Stimulated activated CD4-positive, alpha-beta T cell treated with anti-CD3 and anti-CD28 coated beads, Interleukin-4, amount 100 ng/mL, for 4 hours (primary cell): ENCODE measurements at places on chromosomes 13 and 19.
A peak's percentile ranks its signal among the peaks of the same experiment; 100 is the strongest.

DNA sequence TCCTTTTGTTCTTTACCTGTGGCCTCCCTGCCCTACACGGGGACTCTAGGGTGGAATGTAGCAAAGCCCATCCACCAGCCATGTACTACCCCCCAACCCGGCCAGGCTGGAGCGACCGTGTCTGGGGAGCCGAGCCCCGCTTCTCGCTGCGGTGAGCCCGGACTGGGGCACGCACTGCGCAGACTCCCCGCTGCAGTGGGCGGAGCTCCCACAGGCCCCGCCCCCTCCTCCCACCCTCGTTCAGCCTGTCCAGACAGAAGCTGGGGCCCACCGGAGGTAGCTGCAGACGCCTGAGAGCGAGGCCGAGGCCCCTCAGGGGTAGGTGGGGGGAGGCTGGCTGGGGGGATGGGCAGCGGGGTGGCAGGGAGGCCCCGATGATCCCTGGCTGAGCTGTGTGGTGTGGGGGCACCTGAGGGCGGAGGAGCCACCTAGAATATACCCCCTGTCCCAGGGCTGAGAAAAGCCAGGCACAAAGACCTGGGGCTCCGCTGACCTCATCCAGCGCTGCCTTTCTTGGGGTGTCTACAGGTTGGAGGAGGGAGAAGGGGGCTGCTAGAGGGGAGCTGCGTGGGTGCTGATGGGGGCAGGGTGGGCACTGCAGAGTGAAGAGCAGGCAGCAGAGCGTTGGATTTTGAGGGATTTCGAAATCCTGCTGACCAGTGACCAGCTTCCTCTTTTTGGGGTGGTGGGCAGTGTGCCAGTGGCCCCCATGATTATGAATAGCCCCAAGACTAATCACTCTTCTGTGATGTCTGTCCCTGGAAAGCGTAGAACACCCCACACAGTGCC is 17.3 kb downstream of the PLD3 start:
- peak; percentile 59 for DNase-seq

DNA sequence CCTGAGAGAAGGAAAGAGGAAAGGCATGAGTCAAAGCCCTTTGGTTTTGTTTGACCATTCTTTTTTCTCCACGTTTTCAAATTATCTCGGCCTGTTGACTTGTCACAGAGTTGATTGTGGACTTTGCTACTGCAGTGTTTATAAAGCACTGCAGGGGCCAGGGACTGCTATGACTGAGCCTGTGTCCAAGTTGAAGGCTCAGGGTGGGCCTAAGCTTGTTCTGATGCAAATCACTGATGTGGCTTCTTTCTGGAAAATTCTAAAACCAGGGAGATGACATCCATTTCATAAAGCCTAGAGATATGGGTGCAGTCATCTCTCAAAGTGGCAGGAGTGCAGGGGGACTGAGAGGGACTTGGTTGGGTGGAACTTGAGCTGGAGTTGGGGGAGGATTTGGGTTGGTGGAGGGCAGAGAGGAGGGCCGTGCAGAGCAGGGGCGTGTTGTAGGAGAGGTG is 1.2 kb upstream of the CXCL17 start:
- DNase-seq = no peak

DNA sequence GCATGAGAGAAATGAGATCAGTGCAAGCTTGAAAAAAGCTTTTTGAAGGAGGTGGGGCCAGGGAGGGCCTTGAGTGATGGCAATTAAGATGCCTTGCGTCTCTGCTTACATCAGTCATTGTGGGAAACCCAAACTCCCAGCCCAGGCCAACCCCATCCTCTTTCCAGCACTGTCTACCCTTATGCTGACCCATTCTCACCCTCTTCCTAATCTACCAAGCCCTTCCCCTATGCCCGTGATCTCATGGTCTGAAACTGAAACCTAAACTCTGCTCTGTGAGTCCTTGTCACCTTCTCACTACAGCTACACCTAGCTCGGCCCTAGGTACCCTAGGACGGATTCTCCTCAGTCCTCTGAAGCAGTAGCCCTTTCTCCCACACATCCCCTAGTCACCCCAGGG is 36.0 kb upstream of the SERP2 start:
- DNase-seq = no peak

GRCh38 chr13:95485045-95485517 is 67.4 kb upstream of the CLDN10 start:
- DNase-seq = no peak

DNA sequence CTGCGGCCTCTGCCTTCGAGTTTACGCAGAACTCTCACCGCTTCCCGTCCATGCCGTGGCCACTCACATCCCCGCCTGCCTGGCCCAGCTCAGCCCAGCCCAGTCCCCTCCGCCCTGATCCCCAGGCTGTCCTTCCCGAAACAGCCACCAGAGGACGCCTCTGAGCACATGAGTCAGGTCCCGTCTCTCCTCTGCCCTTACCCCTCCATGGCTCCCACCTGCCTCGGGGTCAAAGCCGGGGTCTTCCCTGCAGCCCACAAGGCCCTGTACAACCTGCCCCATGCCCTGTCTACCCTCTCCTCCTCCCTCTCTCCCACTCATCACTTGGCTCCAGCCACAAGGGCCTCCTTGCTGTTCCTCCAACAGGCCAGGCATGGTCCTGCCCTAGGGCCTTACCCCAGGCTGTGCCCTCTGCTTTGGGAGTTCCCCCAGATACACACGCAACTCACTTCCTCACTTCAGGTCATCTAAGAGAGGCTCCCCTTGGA is 8.1 kb upstream of the SEMA6B start:
- DNase-seq = peak; percentile 42

DNA sequence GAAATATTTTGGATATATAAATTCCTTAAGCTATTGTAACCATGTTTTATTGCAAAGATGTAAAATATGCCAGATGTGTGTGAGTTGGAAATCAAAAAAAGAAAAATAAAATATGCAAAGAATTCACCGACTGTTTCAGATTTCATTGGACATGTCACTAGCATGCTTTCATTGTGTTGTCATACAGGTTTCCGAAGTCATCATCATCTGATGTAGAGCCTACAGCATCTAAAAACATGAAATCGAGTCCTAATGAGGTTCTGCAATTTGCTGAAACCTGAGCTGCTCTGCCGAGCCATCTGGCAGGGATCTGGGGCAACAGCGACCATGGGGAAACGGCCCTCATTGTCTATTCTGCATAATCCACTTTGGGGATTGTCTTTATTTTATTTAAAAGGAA is 196.1 kb upstream of the MAB21L1 start:
- DNase-seq = no peak

DNA sequence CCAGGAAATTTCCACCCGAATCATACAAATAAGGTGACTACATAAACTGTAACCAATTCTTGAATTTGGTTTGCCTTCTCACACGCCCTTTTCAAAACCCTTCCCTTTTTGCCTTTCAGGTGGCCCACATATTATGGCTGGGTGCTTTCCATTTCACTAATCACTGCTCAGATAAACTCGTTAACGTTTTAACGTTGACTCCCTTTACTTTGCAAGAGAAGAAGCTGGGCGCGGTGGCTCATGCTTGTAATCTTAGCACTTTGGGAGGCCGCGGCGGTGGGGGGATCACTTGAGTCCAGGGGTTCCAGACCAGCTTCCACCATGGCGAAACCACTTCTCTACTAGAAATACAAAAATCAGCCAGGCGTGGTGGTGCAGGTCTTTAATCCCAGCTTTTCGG is 19.8 kb upstream of the ZNF91 start:
- no peak for DNase-seq
